Activated T-cell treated with anti-CD3 and anti-CD28 coated beads, Interleukin-2, amount 50 U/mL, for 72 hours (primary cell): ENCODE measurements at places on chromosomes 16 and 17. TPM values are rescaled to one million over a fixed set of nuclear protein-coding genes. Genes with fewer than 3 reads are reported as not detected.
A peak's percentile ranks its signal among the peaks of the same experiment; 100 is the strongest.

The HEATR9 gene
- 1.8 TPM for total RNA-seq

The SLC9A5 gene
- 7.9 TPM for total RNA-seq

The HOXB7 gene
- total RNA-seq = 1.3 TPM

The FBXL16 gene
- 8.8 TPM for total RNA-seq

The MMP28 gene
- total RNA-seq = not detected

The TBC1D3G gene
- total RNA-seq = not detected

The HOXB3 gene
- 8.1 TPM for total RNA-seq

The RUNDC3A gene
- total RNA-seq = 0.35 TPM

The CBFA2T3 gene
- total RNA-seq = 1.2 TPM

The SMIM36 gene
- total RNA-seq = not detected

The CHST4 gene
- total RNA-seq = not detected

The SEZ6L2 gene
- 0.44 TPM for total RNA-seq

The NEUROD2 gene
- not detected for total RNA-seq

The CLEC19A gene
- not detected for total RNA-seq

DNA sequence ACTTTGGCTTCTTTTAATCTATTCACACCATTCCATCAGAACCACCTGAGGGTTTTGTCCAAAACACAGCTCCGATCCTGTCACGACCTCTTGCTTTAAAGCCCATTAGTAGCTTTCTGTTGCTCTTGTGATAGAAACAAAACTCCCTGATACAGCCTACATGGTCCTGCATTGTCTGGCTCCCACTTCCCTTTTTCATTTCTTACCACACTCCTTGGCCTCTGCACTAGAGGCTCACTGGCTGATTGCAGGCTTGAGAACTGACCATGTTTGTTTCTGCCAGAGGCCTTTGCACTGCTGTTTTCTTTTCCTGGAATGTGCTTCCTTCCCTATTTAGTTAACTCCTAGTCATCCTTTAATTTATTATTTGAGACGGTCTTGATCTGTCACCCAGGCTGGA lies 23.7 kb downstream of the IST1 start:
- no peak for DNase-seq
- peak overlapping the region; percentile 12 for H3K27ac ChIP-seq
- peaks cover 21% of the 10 kb centered on the region for H3K4me1 ChIP-seq
- no peaks in the 10 kb centered on the region for H3K27me3 ChIP-seq
- no peak overlapping the region for H3K4me3 ChIP-seq

- no peaks in the 10 kb centered on the region for H3K27me3 ChIP-seq
- no peaks in the 10 kb centered on the region for H3K36me3 ChIP-seq
- H3K4me3 ChIP-seq = no peak overlapping the region
- H3K27ac ChIP-seq = no peak overlapping the region
- no peaks in the 10 kb centered on the region for H3K4me1 ChIP-seq
Observed at GRCh38 chr17:18948476-18949006, 3.4 kb upstream of the SLC5A10 start.

- no peak for DNase-seq
- H3K4me1 ChIP-seq = peaks cover 52% of the 10 kb centered on the region
- H3K36me3 ChIP-seq = no peaks in the 10 kb centered on the region
- H3K27ac ChIP-seq = peak overlapping the region; percentile 9
- H3K27me3 ChIP-seq = no peaks in the 10 kb centered on the region
Observed at GRCh38 chr17:40348562-40349476, 15.7 kb downstream of the GJD3 start.

- H3K4me3 ChIP-seq = no peak overlapping the region
- no peak for DNase-seq
- H3K36me3 ChIP-seq = no peaks in the 10 kb centered on the region
- no peaks in the 10 kb centered on the region for H3K4me1 ChIP-seq
- no peak overlapping the region for H3K27ac ChIP-seq
Observed at GRCh38 chr16:6132121-6132520, 1034.5 kb upstream of the EEF2KMT start.

- H3K27me3 ChIP-seq = no peaks in the 10 kb centered on the region
- H3K4me1 ChIP-seq = peaks cover 27% of the 10 kb centered on the region
- no peak for DNase-seq
- peak overlapping the region; percentile 24 for H3K27ac ChIP-seq
Observed at GRCh38 chr16:1781254-1781653, 1.1 kb downstream of the SPSB3 start.

- DNase-seq = peak; percentile 76
- peaks cover 7% of the 10 kb centered on the region for H3K27me3 ChIP-seq
- H3K4me1 ChIP-seq = peaks cover 18% of the 10 kb centered on the region
- H3K36me3 ChIP-seq = no peaks in the 10 kb centered on the region
- H3K4me3 ChIP-seq = peak within 1 kb of the TSS; percentile 86
Observed at GRCh38 chr16:58025351-58026138, at the start of gene MMP15. MMP15 (plus strand) TSS chr16:58025754; CDS start chr16:58026351, 597 bp downstream.

GRCh38 chr17:75371339-75371738 lies 34.1 kb downstream of the GRB2 start:
- DNase-seq = peak; percentile 18
- no peaks in the 10 kb centered on the region for H3K27me3 ChIP-seq
- H3K4me3 ChIP-seq = peak overlapping the region; percentile 76
- peaks cover 80% of the 10 kb centered on the region for H3K4me1 ChIP-seq

DNA sequence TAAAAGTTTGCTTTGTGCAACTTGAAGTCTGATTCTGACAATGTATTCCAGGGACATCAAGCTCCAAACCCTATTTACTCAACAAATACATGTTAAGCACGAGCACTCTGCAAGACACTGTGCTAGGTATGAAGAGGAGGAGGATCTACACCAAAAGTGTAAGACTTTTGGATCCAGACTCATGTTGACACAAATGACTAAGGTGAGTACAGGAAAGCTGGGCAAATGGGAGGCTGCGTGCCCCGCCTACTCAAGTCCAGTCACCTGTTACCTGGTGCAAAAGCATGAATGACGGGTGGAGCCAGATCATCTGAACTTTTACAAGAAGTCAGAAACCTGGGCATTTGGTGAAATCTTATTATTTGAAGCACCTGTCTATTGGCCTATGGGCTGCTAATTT lies 120.7 kb downstream of the ABCC12 start:
- no peak overlapping the region for H3K27ac ChIP-seq
- no peaks in the 10 kb centered on the region for H3K4me1 ChIP-seq
- DNase-seq = no peak
- no peak overlapping the region for H3K4me3 ChIP-seq

- peak overlapping the region; percentile 87 for H3K4me3 ChIP-seq
- no peaks in the 10 kb centered on the region for H3K27me3 ChIP-seq
- H3K27ac ChIP-seq = peak overlapping the region; percentile 5
Observed at GRCh38 chr17:18225642-18226283, 328 bp downstream of the LLGL1 start.

DNA sequence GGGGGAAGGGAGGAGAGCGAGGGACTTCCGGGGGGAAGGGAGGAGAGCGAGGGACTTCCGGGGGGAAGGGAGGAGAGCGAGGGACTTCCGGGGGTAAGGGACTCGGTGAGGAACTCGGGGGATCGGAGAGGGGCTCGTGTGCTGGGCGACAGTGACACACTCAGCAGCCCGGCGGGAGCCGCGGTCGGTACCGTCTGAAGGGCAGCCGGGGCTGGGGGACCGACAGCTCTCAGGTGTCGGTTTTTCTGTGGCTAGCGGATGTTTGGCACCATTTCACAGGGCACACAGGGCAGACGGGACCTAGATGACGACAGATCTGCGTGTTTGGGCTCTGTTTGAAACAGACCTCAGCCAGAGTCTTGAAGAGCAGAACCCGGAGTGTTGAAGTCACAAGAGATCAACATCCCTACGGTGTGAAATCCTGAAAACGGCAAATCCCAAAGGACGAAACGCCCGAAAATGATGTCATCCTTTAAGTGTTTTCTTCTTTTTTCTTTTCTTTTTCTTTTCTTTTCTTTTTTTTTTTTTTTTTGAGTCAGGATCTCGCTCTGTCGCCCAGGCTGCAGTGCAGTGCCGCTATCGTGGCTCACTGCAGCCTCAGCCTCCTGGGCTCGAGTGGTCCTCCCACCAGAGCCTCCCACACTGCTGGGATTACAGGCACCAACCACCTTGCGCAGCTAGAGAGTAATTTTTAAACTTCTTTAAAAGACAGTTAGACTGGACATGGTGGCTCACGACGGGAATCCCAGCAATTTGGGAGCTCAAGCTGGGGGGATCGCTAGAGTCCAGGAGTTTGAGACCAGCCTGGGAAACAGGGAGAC lies 23.9 kb downstream of the ZNF778 start:
- peak; percentile 83 for DNase-seq
- H3K4me3 ChIP-seq = peak overlapping the region; percentile 99
- peaks cover 4% of the 10 kb centered on the region for H3K36me3 ChIP-seq
- H3K27me3 ChIP-seq = no peaks in the 10 kb centered on the region
- H3K4me1 ChIP-seq = peaks cover 30% of the 10 kb centered on the region

DNA sequence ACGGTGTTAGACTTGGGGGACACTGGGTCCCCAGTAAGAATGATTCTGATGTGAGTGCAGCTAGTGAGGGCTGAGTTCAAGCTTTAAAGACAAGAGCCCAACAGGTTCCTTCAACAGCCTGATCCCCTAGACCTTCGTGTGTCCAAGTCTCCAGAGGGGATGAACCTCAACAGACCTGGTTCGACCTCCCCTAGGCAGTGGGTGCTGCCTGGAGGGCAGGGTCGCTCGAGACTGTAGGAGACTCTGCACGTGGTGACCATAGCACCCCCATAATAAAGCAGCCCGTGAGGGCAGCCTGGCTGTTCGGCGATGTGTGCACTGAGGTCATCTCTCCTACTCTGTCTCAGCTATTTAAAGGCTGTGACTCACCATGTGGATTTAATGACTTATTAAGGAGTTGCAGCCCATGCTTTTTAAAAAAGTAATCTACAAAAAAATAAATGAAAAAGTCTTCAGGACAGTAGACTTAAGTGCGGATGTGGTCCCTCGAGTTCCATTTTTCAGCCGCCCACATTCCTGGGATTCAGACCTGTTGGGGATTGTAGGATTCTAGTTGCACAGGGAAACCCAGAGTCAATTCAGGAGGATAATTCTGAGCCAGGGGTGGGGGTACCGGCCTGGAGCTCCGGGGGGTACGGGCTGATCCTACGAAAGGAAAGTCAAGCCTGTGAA lies 23.4 kb upstream of the METRNL start:
- H3K27ac ChIP-seq = no peak overlapping the region
- H3K36me3 ChIP-seq = no peaks in the 10 kb centered on the region
- H3K4me1 ChIP-seq = peaks cover 17% of the 10 kb centered on the region

GRCh38 chr16:85639529-85640253 lies 26.6 kb downstream of the GSE1 start:
- peaks cover 8% of the 10 kb centered on the region for H3K4me1 ChIP-seq
- H3K36me3 ChIP-seq = no peaks in the 10 kb centered on the region
- no peak overlapping the region for H3K4me3 ChIP-seq
- no peak overlapping the region for H3K27ac ChIP-seq

- no peak for DNase-seq
- H3K36me3 ChIP-seq = no peaks in the 10 kb centered on the region
- no peak overlapping the region for H3K4me3 ChIP-seq
- H3K4me1 ChIP-seq = no peaks in the 10 kb centered on the region
- H3K27me3 ChIP-seq = peaks cover 6% of the 10 kb centered on the region
Observed at GRCh38 chr16:51045794-51046193, 105.3 kb downstream of the SALL1 start.

DNA sequence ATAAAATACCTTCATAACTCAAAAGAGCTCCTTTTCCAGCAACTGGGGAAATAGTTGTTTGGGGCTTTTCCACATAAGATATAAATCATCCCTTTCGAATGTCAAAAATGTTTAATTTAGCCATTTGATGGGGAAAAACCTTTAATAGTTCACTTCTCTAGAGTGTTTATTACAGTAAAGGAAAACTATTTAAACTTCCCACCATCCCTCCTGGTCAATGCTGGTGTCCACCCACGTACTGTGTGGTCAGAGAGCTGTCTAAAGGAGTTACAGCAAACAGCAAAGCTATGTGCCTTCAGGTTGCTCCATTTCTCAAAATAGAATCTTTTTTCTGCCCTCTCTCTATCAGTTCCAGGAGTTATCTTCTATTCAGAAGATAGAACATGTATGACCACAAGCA lies 33.5 kb downstream of the KANSL1 start:
- peak overlapping the region; percentile 50 for H3K4me3 ChIP-seq
- no peak for DNase-seq
- H3K4me1 ChIP-seq = peaks cover 93% of the 10 kb centered on the region
- H3K36me3 ChIP-seq = no peaks in the 10 kb centered on the region

GRCh38 chr16:73092236-73092781 lies 44.4 kb upstream of the ZFHX3 start:
- no peaks in the 10 kb centered on the region for H3K27me3 ChIP-seq
- no peaks in the 10 kb centered on the region for H3K4me1 ChIP-seq

DNA sequence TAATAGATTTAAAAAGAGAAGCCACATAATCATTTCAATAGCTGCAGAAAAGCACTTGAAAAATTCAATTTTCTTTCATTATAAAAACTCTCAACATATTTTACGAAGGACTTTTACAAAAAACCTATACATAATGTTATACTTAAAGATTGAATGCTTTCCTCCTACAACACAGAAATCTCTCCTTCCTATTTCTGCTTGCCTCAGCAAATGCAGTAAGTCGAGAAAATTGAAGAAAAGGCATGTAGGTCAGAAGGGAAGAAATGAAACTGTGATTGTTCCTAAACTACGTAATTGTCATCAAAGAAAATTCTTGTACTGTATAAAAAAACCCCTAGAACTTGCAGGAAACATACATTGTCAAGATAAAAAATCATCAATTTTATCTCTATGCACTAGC lies 267.1 kb downstream of the BCAS3 start:
- H3K27ac ChIP-seq = no peak overlapping the region
- DNase-seq = no peak
- no peaks in the 10 kb centered on the region for H3K27me3 ChIP-seq
- H3K4me1 ChIP-seq = no peaks in the 10 kb centered on the region
- no peaks in the 10 kb centered on the region for H3K36me3 ChIP-seq
